ENCODE measurements at places on chromosomes 4 and X.
A peak's percentile ranks its signal among the peaks of the same experiment; 100 is the strongest.

- DNase-seq: no peak
Observed at GRCh38 chr4:762211-763190, 56.9 kb downstream of the PCGF3 start.

DNA sequence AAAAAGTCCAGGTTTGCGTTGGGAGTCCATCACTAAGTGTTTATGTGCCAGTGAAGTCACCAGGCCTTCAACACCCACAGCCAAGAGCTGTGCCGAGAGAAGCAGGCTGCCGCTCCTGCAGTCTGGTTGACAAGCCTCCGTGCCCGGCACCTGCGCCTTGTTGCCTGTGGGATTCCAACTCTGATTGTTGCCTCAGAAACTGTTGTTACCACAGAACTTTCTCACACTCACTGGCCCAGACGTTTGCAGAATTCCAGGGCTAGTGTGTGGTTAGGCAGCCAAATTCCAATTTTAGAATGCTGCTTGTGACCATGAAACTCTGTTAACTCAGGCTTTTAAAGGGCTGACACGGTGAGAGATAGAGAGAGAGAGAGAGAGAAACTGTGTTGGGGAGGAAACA is 119.5 kb upstream of the LIMCH1 start:
- DNase-seq: no peak

DNA sequence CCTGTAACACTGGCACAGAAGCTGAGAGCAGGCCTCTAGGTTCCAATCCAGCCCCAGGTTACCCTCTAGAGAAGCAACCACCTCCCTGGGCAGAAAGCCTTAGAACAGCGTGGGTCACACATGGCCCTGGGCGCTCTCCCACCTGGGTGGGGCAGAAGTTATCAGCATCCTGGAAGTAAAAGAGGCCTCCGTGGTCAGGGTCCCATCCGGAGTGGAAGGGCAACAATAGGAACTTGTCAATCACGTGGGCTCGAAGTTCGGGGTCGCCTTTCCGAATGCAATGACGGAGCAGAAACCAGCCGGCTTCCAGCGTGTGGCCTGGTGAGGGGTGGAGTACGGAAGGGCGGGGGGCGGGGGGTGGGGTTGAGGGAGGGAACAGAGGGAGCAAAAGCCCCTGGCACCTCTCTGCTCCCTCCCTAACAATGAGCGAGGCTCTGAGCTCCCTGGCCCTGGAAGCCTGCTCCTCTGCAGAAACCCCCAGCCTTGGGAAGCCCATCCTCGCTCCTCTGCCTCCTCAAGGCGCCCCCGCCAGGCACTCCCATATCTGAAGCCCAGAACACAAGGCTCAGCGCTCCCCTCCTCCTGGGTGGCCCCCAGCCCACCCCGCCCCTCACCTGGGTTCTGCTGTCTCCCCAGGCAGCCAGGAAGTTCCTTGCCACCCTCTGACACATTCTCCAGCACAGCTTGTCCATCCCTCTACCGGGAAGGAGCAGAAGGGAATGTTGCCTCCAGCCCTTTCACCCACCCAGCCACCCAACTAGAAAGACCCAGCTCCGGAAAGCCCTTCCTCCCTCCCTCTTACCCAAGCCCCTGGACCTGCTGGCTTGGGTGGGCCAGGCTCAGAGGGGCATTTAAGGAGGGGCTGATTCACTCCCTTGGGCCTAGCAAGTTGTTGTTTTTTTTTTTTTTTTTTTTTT is 2.8 kb downstream of the RENBP start:
- DNase-seq: no peak

- no peak for DNase-seq
Observed at GRCh38 chr4:174357321-174357720, 73.6 kb downstream of the CEP44 start.

DNA sequence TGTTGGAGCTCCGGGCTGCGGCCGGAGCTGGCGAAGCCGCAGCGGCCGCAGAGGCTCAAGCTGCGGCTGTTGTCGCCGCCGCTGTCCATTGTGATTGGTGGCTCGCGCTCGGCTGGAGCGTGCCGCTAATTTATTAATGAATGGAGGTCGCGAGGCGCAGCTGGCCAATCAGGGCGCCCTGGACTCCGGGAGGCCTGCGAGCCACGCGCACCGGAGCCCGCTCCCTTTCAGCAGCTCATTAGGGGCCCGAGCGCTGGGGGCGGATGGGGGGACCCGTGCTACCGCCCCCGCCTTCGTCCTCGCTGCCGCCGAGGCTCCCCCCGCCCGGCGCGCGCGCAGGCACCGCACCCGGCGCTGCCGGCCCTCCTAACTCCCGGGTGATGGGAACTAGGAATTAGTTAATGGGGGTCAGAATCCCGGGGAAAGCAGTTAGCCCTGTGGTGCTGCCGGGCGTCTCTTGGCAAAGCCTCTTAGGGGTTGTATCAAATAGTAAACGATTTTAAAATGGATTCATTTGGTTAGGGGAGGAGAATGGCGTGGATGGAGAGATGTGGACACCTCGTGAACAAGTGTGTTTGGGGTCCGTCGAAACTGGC is 589 bp upstream of the NEUROG2 start:
- DNase-seq: peak; percentile 55

DNA sequence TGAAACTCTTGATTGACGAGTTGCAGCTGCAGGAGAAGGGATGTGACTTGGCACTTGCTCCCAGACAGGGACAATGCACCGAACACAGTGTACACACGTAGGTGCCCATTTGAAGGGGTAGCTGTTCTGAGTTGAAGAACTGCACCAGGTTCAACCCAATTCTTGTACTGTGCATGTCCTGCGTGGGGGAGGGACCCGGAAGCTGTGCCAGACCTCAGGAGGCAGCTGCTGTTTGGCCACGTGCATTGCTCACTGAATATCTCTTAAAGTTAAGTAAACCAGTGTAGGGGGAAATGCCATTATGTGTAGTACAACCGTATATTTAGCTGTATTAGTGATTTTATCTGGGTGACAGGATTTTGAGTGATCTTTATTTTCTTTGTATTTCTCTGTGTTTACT is 12.0 kb upstream of the RBBP7 start:
- no peak for DNase-seq

GRCh38 chrX:146424422-146424821 is 385.1 kb upstream of the CXorf51B start:
- no peak for DNase-seq

GRCh38 chrX:68930542-68931317 is 101.9 kb downstream of the EFNB1 start:
- DNase-seq: no peak

DNA sequence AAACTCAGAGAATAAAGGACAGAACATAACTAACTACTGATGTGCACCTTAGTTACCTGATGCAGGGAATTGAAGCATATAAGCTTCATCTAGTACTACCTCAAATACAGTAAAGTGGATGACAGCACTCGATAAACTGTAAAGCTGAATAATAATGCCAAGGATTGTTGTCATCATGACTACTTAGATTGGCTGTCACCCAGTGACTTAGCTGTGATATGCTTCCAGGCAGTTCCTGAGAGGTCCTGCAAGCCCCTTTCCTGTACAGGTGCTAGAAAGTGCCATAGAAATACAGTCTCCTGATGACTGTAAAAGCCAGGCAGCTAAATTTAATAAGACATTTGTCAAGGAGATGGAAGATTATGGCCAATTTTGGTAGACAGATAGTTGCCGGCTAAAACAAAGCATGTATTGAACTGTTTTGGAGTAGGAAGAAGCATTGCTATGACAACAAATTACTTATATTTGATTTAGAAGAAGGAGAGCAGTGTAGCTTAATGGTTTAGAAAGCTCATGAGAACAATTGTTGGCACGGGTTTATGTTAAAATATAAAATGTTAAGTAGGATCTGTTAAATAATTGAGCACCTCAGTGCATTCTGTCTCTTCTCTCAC is 29.7 kb downstream of the TMEM164 start:
- no peak for DNase-seq

Data from D721Med (cell line).